ENCODE measurements at places on chromosomes 3 and 15. TPM values are rescaled to one million over a fixed set of nuclear protein-coding genes. Genes with fewer than 3 reads are reported as not detected.

DNA sequence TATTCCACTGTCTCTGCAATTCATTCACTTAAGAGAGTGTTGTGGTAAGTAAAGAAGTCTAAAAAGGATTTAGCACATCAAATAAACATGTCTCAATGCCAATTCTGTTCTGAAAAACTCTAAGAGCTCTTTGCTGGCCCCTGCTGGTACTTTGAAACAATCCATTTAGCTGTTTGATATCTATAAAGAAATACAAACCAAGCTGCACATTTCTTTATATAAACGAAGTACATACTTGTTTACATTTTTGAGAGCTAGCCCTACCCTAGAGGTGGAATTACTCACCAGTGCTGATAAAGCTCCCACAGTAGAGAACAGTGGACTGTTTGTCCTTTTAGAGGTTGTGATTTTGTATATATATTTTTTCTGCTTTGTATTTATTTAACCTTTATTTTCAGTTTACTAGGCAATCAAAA, 75.5 kb downstream of the NEDD4 start:
- no peak for DNase-seq
- H3K27me3 ChIP-seq, result no peaks in the 10 kb centered on the region
- H3K4me3 ChIP-seq, result no peak overlapping the region
- H3K27ac ChIP-seq, result no peak overlapping the region
- H3K4me1 ChIP-seq, result no peaks in the 10 kb centered on the region
- no peaks in the 10 kb centered on the region for H3K36me3 ChIP-seq

DNA sequence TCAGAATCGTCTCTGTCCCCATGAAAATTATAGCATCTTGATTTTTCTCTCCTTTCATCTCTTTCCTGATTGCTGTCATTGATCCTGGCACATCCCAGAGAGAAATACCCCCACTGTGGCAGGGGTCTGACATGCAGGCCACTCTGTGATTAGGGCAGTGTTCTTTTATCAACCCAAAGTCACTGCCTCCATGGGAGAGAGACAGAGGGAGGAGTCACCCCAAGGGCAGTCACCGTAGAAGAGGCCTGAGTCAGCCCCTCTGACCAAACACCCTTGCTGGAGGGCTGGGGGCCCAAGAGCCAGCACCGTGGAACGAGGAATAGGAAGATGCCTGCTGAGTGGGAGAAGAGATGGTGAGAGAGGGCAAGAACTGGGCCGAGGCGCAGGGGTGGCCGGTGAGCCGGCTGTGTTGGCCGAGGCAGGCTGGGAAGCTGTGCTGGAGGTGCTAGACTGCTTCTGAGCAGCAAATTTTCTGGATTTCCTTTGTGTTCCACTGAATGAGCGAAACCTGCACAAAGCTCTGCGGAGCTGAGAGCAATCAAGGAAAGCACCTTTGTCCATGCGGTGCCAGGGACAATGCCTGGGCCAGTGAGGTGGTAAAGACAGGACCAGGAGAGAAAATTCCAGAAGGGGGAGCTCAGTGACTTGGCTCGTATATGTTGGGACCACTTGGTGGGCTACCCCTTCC, 103.8 kb downstream of the ADCY5 start:
- no peaks in the 10 kb centered on the region for H3K36me3 ChIP-seq
- no peak overlapping the region for H3K27ac ChIP-seq
- H3K4me3 ChIP-seq, result no peak overlapping the region

DNA sequence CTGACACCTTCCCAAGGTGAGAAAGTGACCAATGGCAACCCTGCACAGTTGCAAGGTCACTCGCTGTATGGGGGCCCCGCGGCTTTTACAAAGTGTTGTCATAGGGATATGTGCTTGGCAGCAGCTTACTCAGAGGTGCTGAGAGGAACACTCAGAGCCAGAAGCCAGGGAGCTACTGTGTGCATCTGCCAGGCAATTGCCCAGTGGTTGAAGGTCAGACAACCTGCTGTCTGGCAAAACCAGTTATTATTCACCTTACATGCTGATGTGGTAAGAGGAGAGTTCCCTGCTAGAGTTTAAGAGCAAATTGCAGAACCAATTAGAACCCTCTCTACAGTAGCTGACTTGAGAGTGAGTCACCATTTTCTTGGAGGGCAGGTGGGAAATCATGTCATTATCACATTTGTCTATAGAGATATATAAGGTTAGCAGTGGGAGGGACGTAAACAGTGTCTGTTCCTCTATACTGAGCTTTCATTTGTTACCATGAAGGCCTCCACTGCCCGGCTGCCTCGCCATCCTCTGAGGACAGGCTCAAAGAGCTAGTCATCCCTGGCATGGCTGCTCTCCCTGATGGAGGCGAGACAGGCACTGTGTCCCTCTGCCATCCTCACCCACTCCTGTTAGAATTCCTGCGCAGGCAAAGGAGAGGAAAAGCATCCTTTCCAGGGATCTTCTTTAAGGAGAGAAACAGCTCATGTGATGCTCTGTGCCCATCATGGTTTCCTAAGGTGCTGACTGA, 274.4 kb downstream of the PLCL2 start:
- H3K27ac ChIP-seq, result no peak overlapping the region
- H3K27me3 ChIP-seq, result no peaks in the 10 kb centered on the region
- no peak overlapping the region for H3K4me3 ChIP-seq
- H3K36me3 ChIP-seq, result peaks cover 34% of the 10 kb centered on the region
- peak; percentile 41 for DNase-seq

DNA sequence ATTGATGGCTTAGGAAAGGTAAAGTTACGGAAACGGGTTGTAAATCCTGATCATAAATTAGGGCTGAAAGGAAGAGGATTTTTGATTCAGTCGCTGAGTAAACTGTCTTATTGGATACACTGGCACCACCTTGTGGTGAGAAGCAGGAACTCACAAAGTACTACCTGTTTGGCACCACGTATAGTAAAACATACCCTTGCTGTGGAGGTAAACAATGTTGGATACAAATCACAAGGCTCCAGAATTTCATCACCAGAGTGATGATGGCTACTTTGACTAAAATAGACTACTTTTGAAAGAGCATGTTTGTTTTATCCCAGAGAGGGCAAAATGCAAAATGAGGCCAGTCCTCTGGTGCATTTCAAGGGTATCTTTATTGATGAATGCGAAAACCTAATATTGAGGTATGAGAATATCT, 216.9 kb downstream of the IGSF11 start:
- H3K4me3 ChIP-seq, result no peak overlapping the region
- H3K27ac ChIP-seq, result no peak overlapping the region
- peak; percentile 67 for DNase-seq
- no peaks in the 10 kb centered on the region for H3K36me3 ChIP-seq

SLC6A1 gene
- not detected for total RNA-seq
